ENCODE measurements at places on chromosomes 12 and 14. TPM values are rescaled to one million over a fixed set of nuclear protein-coding genes. Genes with fewer than 3 reads are reported as not detected.

DNA sequence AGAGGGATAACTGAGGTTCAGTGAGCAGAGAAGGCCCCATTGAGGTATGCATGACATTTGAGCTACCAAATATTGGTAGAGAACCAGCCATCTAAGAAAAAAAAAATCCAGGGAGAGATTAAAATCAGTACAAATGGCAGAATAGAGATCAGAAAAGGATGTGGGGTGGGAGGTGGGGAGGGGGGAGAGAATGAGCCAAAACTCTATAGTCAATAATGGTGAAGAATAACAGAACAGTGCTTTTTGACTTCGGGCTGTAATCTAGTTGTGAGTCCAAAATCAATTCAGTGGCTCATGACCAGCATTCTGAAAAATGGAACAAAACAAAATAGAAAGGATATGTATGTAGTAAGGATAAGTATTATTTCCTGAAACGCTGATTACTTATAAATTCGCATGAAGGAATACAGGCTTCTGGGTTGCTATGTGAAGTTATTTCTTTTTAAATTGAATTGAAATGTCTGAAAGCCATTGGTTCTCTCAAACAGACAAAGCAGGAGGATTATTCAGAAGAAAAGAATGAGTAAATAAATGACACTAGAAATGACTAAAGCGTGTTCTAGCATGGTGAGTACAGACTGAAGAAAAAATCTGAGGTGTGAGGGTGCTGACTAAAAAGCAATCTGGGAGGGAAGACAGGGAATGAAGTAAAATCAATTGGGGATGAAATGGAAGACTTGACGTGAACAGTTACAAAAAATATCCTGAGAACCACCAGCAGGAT lies 72.4 kb downstream of the ATP2B1 start:
- no peak for DNase-seq

- DNase-seq, result no peak
These were observed 149.1 kb upstream of the ATP2B1 start for GRCh38 chr12:89857652-89858274.

Gene SAMD4A
- 10.1 TPM for polyA plus RNA-seq

DNA sequence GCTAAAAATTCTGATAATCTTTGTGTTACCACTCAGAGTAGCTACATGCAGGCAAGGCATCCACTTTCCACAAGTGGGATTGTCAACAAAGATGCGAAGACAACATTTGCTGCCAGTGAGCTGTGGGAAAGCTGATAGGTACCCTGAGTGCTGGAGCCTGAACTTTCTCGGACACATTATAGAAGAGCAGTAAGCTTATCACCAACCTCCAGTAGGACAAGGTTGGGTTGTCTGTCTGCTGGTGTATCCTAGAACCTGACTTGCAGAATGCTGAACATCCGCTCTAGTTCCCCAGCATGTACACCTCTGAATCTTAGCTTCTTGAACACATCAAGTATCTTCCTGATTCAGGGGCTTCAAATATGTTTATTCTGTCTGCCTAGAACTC lies 103.8 kb upstream of the PPM1H start:
- DNase-seq, result no peak

Gene LMNTD1
- not detected for polyA plus RNA-seq

DNA sequence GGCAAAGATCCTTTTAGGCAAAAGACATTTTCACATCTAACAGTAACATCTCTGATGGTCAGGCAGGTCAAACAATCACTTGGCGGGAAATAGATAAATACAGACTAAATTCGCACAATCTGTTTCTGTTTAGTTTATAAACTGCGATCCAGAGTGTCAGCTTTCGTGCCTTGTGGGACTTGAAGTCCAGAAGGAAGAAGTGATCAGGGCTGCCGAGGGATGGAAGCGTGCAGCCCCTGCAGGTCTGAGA lies 245 bp upstream of the BRMS1L start:
- DNase-seq, result no peak

DNA sequence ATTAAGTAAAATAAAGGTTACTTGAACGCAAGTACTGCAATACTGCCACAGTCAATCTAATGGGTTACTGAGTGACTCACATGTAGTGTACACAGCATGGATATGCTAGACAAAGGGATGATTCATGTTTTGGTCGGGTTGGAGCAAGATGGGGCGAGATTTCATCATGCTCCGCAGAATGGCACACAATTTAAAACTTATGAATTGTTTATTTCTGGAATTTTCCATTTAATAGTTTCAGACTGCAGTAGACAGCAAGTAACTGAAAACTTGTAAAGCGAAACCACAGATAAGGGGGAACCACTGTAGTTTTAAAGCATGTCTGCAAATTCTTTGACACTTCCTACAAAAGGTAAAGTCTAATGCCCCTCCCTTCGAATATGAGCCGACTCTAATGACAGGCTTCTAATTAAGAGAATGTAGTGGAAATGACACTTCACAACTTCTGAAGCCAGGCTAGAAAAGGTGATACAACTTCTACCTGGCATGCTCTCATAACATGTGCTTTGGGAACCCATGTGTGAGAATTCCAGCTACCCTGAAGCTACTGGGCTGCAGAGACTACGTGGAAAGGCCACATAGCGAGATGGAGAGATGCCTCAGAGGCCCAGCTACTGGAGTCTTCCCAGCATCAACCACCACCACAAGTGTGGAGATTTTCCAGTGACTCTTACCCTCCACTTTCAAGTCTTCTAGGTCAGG lies 13.9 kb upstream of the TCP11L2 start:
- no peak for DNase-seq

GRCh38 chr12:92595663-92596062 lies 107.1 kb upstream of the PLEKHG7 start:
- DNase-seq, result no peak

DNA sequence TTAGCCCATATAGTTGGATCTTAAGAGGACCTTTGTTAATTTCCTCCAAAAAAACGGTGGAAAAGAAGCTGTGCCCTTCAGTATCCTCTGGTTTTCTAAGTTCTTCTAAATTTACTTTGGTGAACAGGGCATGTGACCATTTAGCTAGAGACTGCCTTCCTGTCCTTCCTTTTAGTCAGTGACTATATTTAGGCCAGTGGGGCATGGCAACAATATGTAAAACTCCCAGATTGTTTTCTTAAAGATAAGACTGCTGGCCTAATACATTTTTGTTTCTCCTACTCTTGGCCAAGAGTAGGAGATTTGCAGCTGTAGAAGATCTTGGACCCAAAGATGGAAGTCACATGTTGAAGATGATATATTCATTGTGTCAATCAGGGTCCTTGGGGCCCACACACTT lies 325.1 kb upstream of the DCN start:
- no peak for DNase-seq

DNA sequence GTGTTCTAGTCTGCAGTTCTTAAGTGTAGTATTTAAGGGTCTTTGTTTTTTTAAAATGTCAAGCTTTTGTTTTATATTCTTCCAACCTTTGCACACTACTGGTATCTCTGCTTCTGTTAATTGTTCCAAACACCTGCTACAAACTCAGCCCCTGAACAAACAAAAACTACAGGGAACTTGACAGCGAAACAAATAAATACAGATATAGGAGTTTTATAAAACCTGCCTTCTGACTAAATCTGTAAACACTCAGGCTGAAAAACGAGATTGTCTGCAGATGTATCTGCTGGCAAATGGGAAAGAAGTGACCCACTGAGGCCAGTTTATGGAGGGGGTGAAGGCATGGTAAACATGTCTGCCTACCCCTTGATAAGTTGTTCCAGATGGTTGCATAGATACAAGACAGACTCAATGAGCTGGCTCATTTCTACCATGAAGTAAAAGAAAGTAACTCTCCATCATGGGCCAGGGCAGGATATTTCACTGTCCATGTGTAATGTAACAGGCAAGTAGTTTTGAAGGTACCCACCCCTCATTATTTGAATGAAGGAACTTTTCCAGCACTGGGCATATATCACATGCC lies 75.6 kb downstream of the LMO3 start:
- no peak for DNase-seq

Gene BMAL2
- 7.5 TPM for polyA plus RNA-seq

DNA sequence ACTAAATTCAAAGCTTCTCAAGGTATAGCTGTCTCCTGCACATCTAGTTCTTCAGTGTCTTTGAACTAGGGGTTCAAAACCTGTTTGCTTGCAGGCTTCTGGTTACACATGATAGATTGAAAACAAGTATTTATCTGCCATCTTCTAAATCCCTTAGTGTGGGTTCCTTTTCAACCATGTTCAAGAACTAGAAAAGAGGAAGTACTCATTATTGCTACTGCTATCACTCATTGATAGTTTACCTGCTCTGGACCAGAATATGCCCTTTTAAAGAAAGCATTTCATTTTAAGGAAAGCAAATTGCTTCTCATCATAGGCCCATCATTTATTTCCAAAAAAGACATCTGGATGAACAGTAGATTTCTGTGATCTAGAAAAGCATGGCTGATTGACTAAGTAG lies 37.1 kb upstream of the VSX2 start:
- DNase-seq, result no peak

Gene CHST11
- polyA plus RNA-seq, result 8.0 TPM

DNA sequence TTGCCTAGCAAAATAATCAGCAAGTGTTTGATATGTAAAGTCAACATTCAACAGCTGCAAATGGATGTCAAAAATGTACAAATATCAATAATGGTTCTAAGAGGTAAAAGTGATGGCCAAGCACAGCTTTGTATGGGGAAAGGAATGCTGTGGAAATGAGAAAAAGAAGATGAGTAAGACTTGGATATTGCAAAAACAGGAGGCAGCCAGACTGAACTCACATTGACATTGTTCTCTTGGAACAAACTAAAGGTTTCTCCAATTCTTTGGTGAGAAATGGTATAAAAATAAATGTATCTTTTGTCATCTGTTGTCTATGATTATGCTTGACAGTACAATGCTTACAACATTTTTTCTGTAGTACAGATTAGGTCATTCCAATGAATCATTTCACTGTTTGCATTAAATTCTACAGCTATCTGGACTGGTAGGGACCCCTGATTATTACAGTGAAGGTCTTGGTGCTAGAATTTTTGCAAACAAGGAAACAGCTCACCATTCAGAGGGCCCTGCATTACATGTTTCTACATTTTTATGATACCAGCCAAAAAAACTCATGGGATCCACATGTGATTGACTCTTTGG lies 465.7 kb downstream of the NOVA1 start:
- no peak for DNase-seq

DNA sequence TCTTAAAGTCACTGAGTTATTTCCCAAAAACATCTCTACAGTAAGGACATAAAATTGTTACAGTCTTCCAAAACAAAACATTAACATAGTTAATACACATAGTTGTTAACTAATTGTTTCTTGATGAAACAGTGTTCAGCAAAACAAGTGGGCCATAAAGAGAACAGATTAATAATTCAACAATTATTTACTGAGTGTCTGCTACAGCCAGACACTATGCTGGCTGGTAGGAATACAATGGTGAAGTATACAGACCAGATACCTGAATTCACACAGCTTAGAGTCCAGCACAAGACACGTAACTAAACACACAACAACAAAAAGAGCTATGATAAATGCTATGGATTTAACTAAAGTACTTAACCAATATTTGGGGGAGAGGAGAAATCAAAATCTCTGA lies 47.0 kb downstream of the PPP1R12A start:
- DNase-seq, result no peak

Measured in left kidney (tissue), 8 donors.